Activated B cell treated with CpG ODN at 0.5 μM for 24 hours (primary cell): ENCODE measurements at places on chromosomes 7 and 10.

GRCh38 chr7:127359011-127359410 is 33.5 kb downstream of the ZNF800 start:
- no peak overlapping the region for H3K27ac ChIP-seq
- no peaks in the 10 kb centered on the region for H3K27me3 ChIP-seq
- peaks cover 41% of the 10 kb centered on the region for H3K36me3 ChIP-seq
- H3K4me1 ChIP-seq: no peaks in the 10 kb centered on the region
- no peak overlapping the region for H3K4me3 ChIP-seq

DNA sequence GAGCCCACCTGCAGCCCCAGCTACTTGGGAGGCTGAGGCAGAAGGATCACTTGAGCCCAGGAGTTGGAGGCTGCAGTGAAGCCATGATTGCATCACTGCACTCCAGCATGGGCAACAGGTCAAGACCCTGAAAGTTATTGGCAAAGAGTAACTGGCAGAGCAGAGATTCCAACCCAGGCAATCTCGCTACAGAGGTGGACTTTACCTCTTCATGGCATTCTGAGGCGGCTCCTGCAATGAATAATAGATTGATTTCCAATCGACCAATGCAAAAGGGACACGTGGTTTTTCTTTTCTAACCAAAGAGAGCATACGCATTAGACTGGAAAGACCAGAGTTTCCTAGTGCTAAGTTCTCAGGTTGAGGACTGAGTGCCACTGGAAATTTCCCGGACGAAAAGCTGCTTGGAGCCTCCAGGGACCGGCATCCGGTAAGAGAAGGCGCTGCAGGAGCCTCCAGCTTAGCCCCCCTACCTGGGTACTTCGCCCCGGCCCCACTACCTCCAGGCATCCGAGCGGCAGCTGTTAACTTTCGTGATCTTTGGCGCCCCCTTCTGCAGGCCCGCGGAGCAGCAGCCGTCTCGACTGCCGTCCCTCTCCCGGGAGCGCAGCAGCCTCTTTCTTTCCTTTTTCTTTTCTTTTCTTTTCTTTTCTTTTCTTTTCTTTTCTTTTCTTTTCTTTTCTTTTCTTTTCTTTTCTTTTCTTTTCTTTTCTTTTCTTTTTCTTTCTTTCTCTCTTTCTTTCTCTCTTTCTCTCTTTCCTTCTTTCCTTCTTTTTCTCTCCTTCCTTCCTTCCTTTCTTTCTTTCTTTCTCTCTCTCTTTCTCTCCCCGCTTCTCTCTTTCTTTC is 4.1 kb downstream of the MBLAC1 start:
- H3K4me3 ChIP-seq: no peak overlapping the region
- no peaks in the 10 kb centered on the region for H3K27me3 ChIP-seq
- peak; percentile 75 for DNase-seq
- H3K27ac ChIP-seq: no peak overlapping the region
- H3K4me1 ChIP-seq: peaks cover 29% of the 10 kb centered on the region
- peaks cover 8% of the 10 kb centered on the region for H3K36me3 ChIP-seq

GRCh38 chr7:113548561-113548960 is 370.2 kb downstream of the PPP1R3A start:
- no peak overlapping the region for H3K4me3 ChIP-seq
- no peaks in the 10 kb centered on the region for H3K36me3 ChIP-seq
- DNase-seq: no peak
- no peaks in the 10 kb centered on the region for H3K27me3 ChIP-seq
- no peak overlapping the region for H3K27ac ChIP-seq

- H3K27ac ChIP-seq: peak overlapping the region; percentile 54
- H3K36me3 ChIP-seq: peaks cover 14% of the 10 kb centered on the region
- no peak overlapping the region for H3K4me3 ChIP-seq
Measured at GRCh38 chr10:26804418-26805393, 56.1 kb downstream of the ABI1 start.

DNA sequence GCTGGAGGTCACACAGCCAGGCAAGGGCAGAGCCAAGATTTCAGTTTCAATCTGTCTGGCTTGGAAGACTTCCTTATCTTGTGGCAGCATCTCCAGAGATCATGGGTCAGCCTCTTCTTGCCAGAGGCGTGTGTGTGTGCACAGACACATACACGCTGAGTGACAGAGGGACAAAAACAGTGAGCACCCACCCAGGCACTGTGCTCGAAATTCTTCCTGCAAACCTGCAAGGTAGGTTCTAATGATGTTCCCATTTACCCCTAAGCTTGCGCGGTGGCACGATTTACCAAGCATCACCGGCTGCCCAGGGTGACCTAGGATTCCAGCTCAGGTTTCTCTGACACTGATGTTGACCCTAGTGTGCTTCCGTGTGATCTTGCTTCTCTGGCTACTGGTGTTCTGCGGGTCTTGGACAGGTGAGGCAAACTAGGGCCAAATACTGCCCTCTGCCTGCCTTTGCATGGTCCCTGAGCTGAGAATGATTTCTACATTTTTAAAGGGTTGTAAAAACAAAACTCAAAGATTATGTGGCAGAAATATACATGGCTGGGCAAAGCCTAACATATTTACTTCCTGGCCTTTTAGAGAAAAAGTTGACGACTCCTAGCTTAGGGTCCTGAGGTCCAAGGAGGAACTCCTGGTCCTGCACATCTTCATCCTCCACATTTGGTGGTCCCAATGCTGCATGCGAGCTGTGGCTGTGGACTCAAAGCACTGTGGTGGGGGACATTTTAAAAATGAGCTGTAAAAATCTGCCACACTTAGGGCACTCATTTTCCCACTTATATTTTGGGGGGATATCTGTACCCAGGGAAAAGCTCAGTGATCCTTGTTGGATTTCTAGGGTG is 268.5 kb downstream of the RPS24 start:
- H3K27me3 ChIP-seq: no peaks in the 10 kb centered on the region
- peaks cover 3% of the 10 kb centered on the region for H3K36me3 ChIP-seq
- peak overlapping the region; percentile 92 for H3K4me3 ChIP-seq
- H3K27ac ChIP-seq: peak overlapping the region; percentile 93
- peaks cover 54% of the 10 kb centered on the region for H3K4me1 ChIP-seq

GRCh38 chr7:82859106-82859850 is 303.4 kb downstream of the PCLO start:
- DNase-seq: no peak
- H3K27ac ChIP-seq: no peak overlapping the region
- no peaks in the 10 kb centered on the region for H3K27me3 ChIP-seq
- H3K36me3 ChIP-seq: no peaks in the 10 kb centered on the region

GRCh38 chr7:112009081-112009480 is 197.1 kb downstream of the DOCK4 start:
- no peaks in the 10 kb centered on the region for H3K36me3 ChIP-seq
- DNase-seq: no peak
- peaks cover 4% of the 10 kb centered on the region for H3K27me3 ChIP-seq
- H3K27ac ChIP-seq: no peak overlapping the region

DNA sequence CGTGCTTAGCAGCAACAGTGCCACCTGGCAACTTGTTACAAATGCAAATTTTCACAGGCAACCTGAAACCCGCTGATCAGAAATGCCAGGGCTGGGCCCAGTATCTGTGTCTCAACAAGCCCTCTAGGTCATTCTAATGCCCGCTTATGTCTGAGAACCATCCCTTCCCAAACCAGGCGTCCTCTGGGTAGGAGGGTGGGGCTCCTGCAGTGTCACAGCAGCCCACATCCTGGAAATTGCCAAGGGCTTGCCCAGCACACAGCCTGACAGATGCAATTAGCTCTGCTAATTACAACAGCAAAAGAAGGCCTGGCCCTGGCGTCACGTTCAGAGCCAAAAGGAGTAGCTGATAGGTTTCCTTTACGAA is 15.9 kb downstream of the ITPRIP start:
- H3K36me3 ChIP-seq: peaks cover 23% of the 10 kb centered on the region
- DNase-seq: no peak
- peak overlapping the region; percentile 82 for H3K27ac ChIP-seq
- peak overlapping the region; percentile 52 for H3K4me3 ChIP-seq
- H3K4me1 ChIP-seq: peaks cover 98% of the 10 kb centered on the region
- H3K27me3 ChIP-seq: no peaks in the 10 kb centered on the region

GRCh38 chr10:60817398-60817805 is 39.1 kb downstream of the CDK1 start:
- no peak overlapping the region for H3K27ac ChIP-seq
- peaks cover 9% of the 10 kb centered on the region for H3K4me1 ChIP-seq
- H3K27me3 ChIP-seq: no peaks in the 10 kb centered on the region
- H3K36me3 ChIP-seq: no peaks in the 10 kb centered on the region
- no peak for DNase-seq
- no peak overlapping the region for H3K4me3 ChIP-seq

DNA sequence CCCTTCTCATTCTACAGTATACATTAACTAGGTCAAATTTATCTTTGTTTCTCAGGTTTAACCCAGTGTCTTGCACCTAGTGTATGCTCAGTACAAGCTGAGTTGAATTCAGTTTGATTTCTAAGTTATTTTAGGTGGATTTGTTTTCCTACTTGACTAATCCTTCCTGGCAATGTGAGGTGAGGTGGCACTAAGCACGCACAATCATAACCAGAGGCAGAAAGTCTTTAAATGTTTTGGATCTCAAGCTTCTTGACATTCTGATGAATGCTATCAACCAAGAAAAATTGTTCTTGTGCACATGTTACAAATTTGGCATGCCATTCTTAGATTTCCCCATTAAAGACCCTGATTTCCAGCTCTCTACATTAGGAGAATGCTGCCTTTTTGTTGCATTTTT is 3.2 kb downstream of the BZW2 start:
- H3K4me1 ChIP-seq: peaks cover 56% of the 10 kb centered on the region
- no peak overlapping the region for H3K27ac ChIP-seq
- peaks cover 15% of the 10 kb centered on the region for H3K36me3 ChIP-seq
- no peak for DNase-seq
- no peak overlapping the region for H3K4me3 ChIP-seq

- no peaks in the 10 kb centered on the region for H3K4me1 ChIP-seq
- H3K27me3 ChIP-seq: peaks cover 17% of the 10 kb centered on the region
- no peak overlapping the region for H3K4me3 ChIP-seq
Measured at GRCh38 chr10:114412907-114413797, 8.8 kb upstream of the AFAP1L2 start.

DNA sequence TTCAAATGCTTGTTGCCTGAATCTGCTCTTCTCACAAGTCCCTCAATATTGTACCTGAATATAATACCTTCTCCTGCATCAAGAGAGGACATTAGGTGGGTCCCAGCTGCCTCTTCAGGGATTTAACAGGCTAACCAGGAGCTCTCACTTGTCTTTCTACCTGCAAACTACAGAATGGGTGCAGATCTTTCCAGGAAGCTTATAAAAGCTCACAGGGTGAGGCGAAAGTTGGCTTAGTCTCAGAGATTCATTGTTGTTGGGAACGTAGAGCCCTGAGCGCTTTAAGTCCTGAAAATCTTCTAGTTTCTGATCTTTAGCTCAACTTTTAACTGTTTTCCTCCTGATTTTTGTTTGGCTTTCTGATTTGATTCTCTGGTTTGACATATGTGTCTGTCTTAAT is 25.0 kb downstream of the PLAU start:
- H3K27ac ChIP-seq: no peak overlapping the region
- peaks cover 18% of the 10 kb centered on the region for H3K4me1 ChIP-seq
- no peaks in the 10 kb centered on the region for H3K36me3 ChIP-seq

DNA sequence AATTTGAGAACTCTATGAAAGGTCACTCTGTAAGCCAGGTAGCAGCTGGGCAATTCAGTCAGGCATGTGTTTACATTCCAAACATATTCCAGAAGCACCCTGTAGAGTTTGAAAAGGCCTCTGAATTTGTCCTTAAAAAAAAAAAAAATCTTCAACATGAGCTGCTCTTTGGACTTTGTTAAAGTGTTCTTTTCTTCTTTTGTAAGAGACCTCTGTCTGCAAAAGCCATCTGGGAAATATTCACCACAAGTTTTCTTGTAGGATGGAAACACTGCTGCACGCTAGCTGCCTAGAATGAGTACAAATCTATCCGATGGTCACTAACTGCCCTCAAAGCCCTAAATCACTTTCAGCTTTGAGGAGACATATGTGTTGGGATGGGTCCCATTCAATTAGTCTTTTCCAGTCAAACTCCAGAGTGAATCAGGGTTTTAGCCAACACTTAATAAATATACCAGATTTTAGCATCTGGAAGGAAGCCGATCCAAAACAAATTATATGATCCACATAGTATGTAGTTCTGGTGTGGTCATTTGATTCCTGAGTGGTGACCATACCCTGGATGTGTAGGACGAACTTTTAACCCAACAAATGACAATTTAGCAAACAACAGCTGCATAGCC is 85.9 kb downstream of the CD36 start:
- no peak overlapping the region for H3K4me3 ChIP-seq
- H3K36me3 ChIP-seq: no peaks in the 10 kb centered on the region
- DNase-seq: no peak
- no peaks in the 10 kb centered on the region for H3K4me1 ChIP-seq

DNA sequence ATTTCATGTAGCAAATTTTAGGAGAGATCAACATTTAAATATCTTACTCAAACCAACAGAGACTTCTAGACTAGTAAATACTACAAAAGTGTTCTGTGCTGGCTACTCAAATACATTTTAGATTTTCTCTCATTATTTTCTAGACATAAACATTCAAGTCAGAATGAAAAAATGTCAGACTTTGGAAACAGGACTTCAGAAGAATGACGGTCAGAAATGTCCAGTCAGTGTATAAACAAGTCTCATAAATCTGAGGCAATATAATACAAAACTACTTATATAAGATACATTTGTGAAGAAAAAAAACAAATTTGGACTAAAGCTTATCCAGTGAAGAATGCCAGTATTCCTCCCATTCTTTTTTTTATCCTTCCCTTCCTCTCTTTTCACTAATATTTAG is 25.9 kb downstream of the RNLS start:
- no peak overlapping the region for H3K27ac ChIP-seq
- no peak overlapping the region for H3K4me3 ChIP-seq
- no peaks in the 10 kb centered on the region for H3K4me1 ChIP-seq
- DNase-seq: no peak

GRCh38 chr7:51007551-51008505 is 225.1 kb upstream of the GRB10 start:
- no peaks in the 10 kb centered on the region for H3K4me1 ChIP-seq
- H3K27ac ChIP-seq: no peak overlapping the region
- DNase-seq: no peak
